ENCODE measurements at places on chromosomes 4 and X. TPM values are rescaled to one million over a fixed set of nuclear protein-coding genes. Genes with fewer than 3 reads are reported as not detected.

GPR34 gene
- 3.8 TPM for total RNA-seq

DNA sequence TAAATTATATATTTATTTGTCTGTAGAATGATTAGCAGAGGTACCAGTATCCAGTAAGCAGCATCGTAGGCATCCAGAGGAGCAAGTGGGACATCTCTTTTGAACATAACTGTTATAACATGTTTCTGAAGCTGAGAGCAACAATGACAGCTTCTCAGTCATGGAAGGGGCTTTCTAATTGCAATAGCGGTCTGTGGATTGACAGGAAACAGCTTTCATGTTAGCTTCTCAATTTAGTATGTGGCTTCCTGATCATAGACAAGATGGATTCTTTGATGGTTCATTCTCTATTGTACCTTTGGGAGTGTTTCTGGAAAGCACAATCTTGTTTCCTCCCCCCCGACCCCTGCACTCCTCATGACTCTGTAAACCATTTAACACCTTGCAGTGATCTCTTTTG lies 434.6 kb upstream of the GNPDA2 start:
- no peaks in the 10 kb centered on the region for H3K36me3 ChIP-seq
- H3K27me3 ChIP-seq = no peaks in the 10 kb centered on the region
- no peak overlapping the region for H3K27ac ChIP-seq
- no peak overlapping the region for H3K4me3 ChIP-seq
- H3K4me1 ChIP-seq = no peaks in the 10 kb centered on the region

COL25A1 gene
- total RNA-seq = 0.59 TPM

DNA sequence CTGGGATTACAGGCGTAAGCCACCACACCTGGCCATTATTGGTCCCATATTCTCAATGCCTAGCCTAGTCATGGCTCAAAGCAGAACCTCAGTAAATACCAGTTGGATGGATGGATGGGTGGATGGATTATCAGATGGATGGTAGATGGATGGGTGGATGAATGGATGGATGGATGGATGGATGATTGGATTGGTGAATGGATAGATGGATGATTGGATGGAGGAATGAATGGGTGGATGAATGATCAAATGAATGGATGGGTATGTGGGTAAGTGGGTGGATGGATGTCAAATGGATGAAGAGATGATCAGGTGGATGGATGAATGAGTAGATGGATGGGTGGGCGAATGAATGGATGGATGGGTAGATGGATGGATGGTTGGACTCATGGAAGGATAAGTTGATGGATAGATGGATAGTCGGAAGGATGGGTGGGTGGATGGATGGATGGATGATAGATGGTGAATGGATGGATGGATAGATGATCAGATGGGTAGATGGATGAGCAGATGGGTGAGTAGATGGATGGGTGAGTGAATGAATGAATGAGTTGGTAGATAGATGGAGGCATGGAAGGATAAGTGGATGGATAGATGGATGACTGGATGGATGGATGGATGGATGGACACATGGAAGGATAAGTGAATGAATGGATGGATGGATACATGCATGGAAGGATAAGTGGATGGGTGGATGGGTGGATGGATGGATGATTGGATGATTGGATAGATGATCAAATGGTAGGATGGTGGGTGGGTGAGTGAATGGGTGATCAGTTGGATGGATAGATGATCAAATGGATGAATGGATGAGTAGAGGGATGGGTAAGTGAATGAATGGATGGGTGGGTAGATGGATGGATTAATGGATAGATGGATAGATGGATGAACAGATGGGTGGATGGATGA lies 22.0 kb upstream of the RNF4 start:
- H3K4me1 ChIP-seq = no peaks in the 10 kb centered on the region
- H3K27ac ChIP-seq = no peak overlapping the region
- H3K4me3 ChIP-seq = no peak overlapping the region
- H3K36me3 ChIP-seq = no peaks in the 10 kb centered on the region
- no peaks in the 10 kb centered on the region for H3K27me3 ChIP-seq

MAML3 gene
- 5.8 TPM for total RNA-seq

DNA sequence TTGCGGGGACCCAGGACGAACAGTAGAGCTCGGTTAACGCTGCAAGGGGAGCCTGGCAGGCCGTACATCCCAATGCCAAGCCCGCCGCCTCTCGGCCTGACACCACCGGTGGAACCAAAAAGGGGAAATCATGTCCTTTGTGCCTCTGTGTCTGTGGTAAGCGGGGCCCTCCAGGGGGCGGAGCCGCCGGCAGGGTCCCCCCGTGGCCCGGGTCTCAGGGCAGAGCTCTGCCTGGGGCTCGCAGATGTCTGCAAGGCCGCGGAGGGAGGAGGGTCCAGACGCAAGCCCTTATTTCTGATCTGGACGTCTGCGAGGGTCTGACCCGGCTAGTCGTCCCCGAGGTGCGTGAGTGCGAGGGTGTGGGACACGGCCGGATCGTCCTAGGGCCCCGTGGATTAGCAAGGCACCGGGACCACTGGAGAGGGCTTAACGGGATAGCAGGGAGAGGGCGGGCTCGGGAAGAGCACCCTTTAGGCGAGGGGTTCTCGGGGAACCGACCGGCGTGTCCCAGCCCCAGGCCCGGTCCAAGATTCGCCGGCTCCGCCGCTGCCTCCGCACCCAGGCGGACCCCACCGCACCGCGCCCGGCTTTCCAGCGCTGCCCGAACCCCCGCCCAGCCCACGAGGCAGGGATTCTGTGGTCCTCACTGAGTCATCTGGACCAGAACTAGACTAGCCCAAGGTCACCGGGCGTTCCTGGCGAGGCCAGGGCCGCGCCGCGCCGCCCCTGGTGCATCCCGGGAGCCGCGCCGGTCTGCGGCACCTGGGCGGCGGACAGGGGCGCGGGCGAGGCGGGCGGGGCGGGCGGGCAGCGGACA lies 863 bp upstream of the FAM193A start:
- peak overlapping the region; percentile 95 for H3K27ac ChIP-seq
- DNase-seq = peak; percentile 67
- H3K4me3 ChIP-seq = peak overlapping the region; percentile 92
- no peaks in the 10 kb centered on the region for H3K36me3 ChIP-seq
- H3K4me1 ChIP-seq = peaks cover 31% of the 10 kb centered on the region

GRCh38 chr4:8274765-8275547 lies 5.4 kb downstream of the HTRA3 start:
- H3K27ac ChIP-seq = peak overlapping the region; percentile 53
- H3K27me3 ChIP-seq = no peaks in the 10 kb centered on the region
- H3K4me1 ChIP-seq = no peaks in the 10 kb centered on the region
- DNase-seq = peak; percentile 91
- no peaks in the 10 kb centered on the region for H3K36me3 ChIP-seq

DNA sequence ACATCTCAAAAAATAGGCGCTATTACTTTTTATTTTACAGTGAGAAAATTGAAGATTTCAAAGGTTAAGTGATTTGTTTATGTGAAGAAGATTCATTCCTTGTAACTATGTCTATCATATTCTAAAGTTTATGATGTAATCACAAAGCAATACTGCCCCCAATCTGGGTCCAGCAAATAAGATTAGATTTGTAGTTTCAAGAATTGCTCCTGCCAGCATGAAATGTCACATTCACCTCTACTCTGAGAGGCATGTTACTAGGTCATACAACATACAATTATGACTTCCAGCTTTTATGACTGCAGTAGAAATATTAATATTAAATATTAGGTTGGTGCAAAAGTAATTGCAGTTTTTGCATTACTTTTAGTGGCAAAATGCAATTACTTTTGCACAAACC lies 976.2 kb downstream of the FSTL5 start:
- no peaks in the 10 kb centered on the region for H3K4me1 ChIP-seq
- no peak for DNase-seq
- no peaks in the 10 kb centered on the region for H3K36me3 ChIP-seq
- H3K27me3 ChIP-seq = no peaks in the 10 kb centered on the region
- no peak overlapping the region for H3K4me3 ChIP-seq

- H3K36me3 ChIP-seq = no peaks in the 10 kb centered on the region
- no peak overlapping the region for H3K27ac ChIP-seq
- H3K27me3 ChIP-seq = no peaks in the 10 kb centered on the region
- no peaks in the 10 kb centered on the region for H3K4me1 ChIP-seq
- DNase-seq = no peak
These were observed 42.4 kb downstream of the KDM6A start for GRCh38 chrX:44915361-44915868.

GRCh38 chrX:82677286-82677685 lies 830.8 kb upstream of the POU3F4 start:
- H3K4me3 ChIP-seq = no peak overlapping the region
- no peaks in the 10 kb centered on the region for H3K4me1 ChIP-seq
- DNase-seq = no peak
- no peak overlapping the region for H3K27ac ChIP-seq
- no peaks in the 10 kb centered on the region for H3K27me3 ChIP-seq

MAGEB4 gene
- not detected for total RNA-seq

AR gene
- 7.9 TPM for total RNA-seq

MAGEA9B gene
- not detected for total RNA-seq

MTNR1A gene
- not detected for total RNA-seq

ATP6AP2 gene
- total RNA-seq = 52.8 TPM

TRIM60 gene
- not detected for total RNA-seq

GRCh38 chrX:126900937-126901336 lies 81.4 kb downstream of the PRR32 start:
- H3K4me1 ChIP-seq = no peaks in the 10 kb centered on the region
- DNase-seq = no peak
- H3K27ac ChIP-seq = no peak overlapping the region
- no peaks in the 10 kb centered on the region for H3K27me3 ChIP-seq
- H3K4me3 ChIP-seq = no peak overlapping the region

GRCh38 chrX:68696267-68696990 lies 49.0 kb downstream of the STARD8 start:
- DNase-seq = no peak
- H3K27ac ChIP-seq = peak overlapping the region; percentile 4
- H3K4me1 ChIP-seq = peaks cover 46% of the 10 kb centered on the region
- no peaks in the 10 kb centered on the region for H3K36me3 ChIP-seq
- peak overlapping the region; percentile 63 for H3K4me3 ChIP-seq

- H3K36me3 ChIP-seq = no peaks in the 10 kb centered on the region
- H3K27ac ChIP-seq = no peak overlapping the region
- no peak overlapping the region for H3K4me3 ChIP-seq
- no peaks in the 10 kb centered on the region for H3K4me1 ChIP-seq
- DNase-seq = no peak
These were observed 76.4 kb upstream of the WWC2 start for GRCh38 chr4:183022617-183023016.

GRCh38 chrX:71492231-71493065 lies 40.5 kb upstream of the OGT start:
- H3K27me3 ChIP-seq = no peaks in the 10 kb centered on the region
- no peaks in the 10 kb centered on the region for H3K4me1 ChIP-seq
- no peaks in the 10 kb centered on the region for H3K36me3 ChIP-seq

GRCh38 chr4:25157081-25157480 lies 3.2 kb downstream of the SEPSECS start:
- H3K4me3 ChIP-seq = no peak overlapping the region
- DNase-seq = no peak
- H3K36me3 ChIP-seq = no peaks in the 10 kb centered on the region
- peaks cover 20% of the 10 kb centered on the region for H3K4me1 ChIP-seq
- H3K27ac ChIP-seq = no peak overlapping the region

DNA sequence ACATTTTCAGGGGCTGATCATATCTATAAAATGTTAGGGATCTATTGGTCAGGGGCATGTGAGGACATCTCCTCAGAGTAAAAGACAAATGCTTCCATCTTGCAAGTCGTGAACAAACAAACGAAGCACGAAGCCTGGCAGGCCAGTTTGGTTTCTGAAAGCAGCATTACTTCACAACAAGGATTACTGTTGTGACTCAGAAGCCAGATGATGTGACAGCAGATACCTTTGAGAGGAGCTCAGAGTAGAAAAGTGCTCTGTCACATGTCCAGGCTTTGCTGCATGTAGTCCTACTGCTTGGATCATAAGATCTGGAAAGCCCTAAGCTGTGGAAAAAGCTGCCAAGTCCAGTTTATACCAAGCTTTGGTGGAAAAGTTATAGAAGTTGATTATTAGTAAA lies 1827.2 kb downstream of the ARAP2 start:
- no peak for DNase-seq
- H3K27ac ChIP-seq = no peak overlapping the region
- H3K36me3 ChIP-seq = no peaks in the 10 kb centered on the region
- H3K27me3 ChIP-seq = no peaks in the 10 kb centered on the region
- H3K4me1 ChIP-seq = no peaks in the 10 kb centered on the region
- no peak overlapping the region for H3K4me3 ChIP-seq

PRRG3 gene
- 1.7 TPM for total RNA-seq

- H3K4me1 ChIP-seq = no peaks in the 10 kb centered on the region
- no peaks in the 10 kb centered on the region for H3K27me3 ChIP-seq
- no peak overlapping the region for H3K4me3 ChIP-seq
These were observed 83.4 kb upstream of the BMP2K start for GRCh38 chr4:78692822-78693170.

- H3K27ac ChIP-seq = no peak within 1 kb of the TSS
- H3K4me3 ChIP-seq = no peak within 1 kb of the TSS
- no peak for DNase-seq
- no peaks in the 10 kb centered on the region for H3K27me3 ChIP-seq
- no peaks in the 10 kb centered on the region for H3K36me3 ChIP-seq
These were observed at the start of gene SCRG1 for GRCh38 chr4:173398779-173399415. SCRG1 (minus strand) TSS chr4:173399116; CDS start chr4:173391414, 7,702 bp downstream.

DNA sequence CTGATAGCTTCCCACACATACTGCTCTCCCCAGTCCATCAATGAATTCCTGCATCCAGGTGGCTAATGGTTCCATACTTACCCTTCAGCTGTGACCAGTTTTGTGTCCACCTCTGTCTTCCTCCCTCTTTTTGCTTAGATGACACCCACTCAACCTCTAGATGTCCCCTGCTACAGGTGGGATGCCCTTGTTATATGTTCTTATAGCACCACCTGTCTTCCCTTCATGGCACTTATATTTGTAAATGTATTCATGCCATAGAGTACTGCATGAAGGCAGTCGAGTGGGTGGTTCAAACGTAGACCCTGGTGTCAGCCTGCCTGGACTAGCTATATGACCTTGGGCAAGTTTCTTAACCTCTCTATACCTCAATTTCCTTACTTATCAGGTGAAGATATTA lies 6.5 kb upstream of the USP46 start:
- no peaks in the 10 kb centered on the region for H3K36me3 ChIP-seq
- H3K27ac ChIP-seq = no peak overlapping the region
- no peaks in the 10 kb centered on the region for H3K4me1 ChIP-seq
- H3K27me3 ChIP-seq = no peaks in the 10 kb centered on the region

TAF7L gene
- not detected for total RNA-seq

LUZP4 gene
- total RNA-seq = not detected

- H3K4me1 ChIP-seq = no peaks in the 10 kb centered on the region
- H3K4me3 ChIP-seq = no peak overlapping the region
- no peak for DNase-seq
- no peaks in the 10 kb centered on the region for H3K36me3 ChIP-seq
- no peaks in the 10 kb centered on the region for H3K27me3 ChIP-seq
These were observed 173.2 kb downstream of the CBLL2 start for GRCh38 chrX:22445880-22446279.

DNA sequence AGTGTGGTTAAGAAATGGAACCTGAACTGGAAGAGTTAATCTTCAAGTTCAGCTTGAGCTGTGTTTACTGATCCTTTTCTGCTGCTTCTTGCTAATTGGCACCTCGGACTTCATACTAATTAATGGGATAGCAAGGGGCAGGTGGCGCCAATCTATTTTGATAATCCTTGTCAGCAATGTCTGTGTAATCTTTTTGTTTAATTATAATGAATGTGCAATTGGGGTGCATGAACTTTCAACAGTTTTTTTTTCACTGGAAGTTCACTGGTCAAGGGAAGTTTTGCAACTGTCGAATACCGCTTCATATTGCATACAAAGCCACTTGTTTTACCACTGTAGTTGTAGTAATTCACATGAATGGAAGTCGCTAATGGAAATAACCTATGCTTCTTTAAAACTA lies 261.0 kb downstream of the BMPR1B start:
- H3K4me1 ChIP-seq = no peaks in the 10 kb centered on the region
- no peak overlapping the region for H3K27ac ChIP-seq
- H3K27me3 ChIP-seq = no peaks in the 10 kb centered on the region
- H3K4me3 ChIP-seq = no peak overlapping the region
- DNase-seq = no peak

All from right atrium auricular region (tissue), 2 donors.